BE2C (cell line): ENCODE measurements at places on chromosomes 12 and 14.

DNA sequence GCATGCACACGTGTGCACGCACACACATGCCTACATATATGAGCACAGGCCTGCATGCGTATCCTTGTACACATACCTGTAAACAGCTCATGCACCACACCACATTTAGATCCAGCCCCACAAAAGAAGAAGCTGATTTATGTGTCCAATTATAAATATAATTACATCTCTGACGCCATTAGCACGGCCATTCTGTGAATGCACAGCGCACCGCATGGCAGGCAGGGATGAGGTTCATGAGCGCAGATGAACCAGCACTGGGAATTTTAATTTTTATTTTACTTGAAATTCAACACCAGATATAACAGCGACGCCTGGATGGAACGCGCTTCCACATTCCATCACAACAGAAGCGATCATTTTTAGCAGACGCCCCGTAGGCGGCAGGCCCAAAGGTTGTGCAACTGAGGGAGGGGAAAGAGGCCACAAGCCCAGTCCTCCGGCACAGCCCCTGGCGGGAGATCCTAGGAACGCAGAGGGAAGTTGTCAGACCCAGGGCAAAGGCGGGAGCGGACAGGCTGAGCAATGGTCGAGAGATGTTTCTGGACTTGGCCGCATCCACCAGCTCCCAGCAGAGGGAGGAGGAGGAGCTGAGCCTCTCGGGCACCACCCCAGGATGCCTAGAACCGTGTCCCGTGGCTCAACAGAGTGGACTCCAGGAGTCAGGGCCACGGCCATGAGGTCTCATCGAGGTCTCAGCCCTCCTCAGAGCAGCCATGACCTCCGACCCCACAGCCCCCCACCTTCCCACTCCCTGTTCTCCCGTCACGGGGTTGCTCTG lies 37.9 kb upstream of the GALNT9 start:
- no peak for DNase-seq

- no peak for DNase-seq
These were observed 5.3 kb downstream of the DYRK4 start for GRCh38 chr12:4567073-4567881.

DNA sequence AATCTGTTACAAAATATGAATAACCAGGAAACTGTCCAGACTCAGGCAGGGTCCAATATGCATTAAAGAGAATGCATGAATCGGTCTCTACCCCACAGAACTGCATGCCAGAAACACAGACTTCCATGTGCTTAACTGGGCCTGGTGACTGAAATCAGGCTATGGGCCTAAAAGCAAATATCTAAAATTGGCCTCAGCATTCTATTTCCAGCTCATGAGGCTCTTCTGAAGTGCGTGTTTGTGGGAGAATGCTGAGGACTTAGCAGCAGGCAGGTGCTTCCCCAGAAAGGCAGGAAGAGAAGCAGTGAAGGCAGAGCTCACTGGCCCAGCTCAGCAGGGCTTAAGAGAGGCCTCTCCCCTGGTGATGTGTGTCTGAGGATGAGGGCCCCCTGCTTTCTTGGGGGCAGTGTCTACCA lies 48.5 kb downstream of the ADGRD1 start:
- no peak for DNase-seq

- DNase-seq = no peak
These were observed 177.9 kb downstream of the ETV6 start for GRCh38 chr12:11827091-11828061.

GRCh38 chr12:44816446-44817017 lies 59.6 kb downstream of the NELL2 start:
- no peak for DNase-seq

GRCh38 chr14:22915886-22916521 lies 2.9 kb downstream of the RBM23 start:
- DNase-seq = no peak

GRCh38 chr12:113086249-113087164 lies 30.0 kb downstream of the DTX1 start:
- no peak for DNase-seq

DNA sequence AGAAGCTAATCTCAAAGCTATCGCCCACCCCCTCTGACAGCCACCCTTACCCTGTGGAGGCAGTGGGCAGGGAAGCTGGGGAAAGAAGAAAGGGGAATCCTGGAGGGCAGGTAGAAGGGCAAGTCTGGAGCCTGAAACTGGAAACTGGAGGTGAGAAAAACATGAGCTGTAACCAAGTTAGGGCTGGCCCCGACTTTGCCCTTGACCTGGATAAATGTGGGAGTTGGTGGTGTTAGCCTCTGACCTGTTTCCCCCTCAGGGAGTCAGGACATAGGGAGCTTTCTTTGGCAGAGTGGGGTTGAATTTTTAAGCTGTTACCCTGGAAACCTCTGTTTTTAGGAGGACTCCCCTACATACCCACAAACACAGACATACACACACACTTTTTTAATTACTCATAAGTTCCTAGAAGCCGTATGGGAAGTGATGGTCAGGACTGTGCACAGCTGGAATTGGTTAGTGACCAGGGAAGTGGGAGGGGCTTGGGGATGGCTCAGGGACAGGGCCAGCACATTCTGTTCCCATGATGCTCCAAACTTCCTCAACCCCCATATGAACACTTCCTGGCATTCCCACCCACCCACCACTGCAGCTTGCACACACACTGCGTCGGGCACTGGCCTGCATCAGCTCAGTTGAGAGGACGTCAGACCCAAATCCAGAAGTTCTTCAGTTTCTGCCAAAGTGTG lies 5.0 kb upstream of the MMP19 start:
- DNase-seq = peak; percentile 78

GRCh38 chr14:28012629-28013415 lies 753.8 kb upstream of the FOXG1 start:
- no peak for DNase-seq

DNA sequence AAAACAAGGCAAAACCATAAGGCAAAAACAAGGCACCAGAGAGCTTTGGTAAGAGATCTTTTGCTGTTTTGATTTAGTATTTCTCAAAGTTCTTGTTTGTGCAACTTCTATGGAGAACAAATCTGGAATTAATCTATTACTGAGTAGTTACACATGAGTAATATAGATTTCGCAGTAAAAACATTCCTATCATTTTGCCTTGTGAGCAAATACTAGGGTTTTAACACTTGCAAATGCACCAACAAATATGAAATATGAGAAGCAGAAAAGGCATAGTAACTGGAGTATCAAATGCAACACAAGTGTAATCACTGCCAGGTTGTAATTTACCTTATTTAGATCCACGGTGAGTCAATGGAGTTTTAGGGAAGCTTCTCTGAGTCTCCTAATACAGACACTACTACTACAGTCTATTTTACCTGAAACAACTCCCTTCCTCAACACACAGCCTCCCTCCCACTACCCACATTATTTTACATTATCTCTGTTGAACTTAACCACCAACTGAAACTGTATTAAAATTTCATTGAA lies 324.1 kb downstream of the FLRT2 start:
- DNase-seq = no peak

DNA sequence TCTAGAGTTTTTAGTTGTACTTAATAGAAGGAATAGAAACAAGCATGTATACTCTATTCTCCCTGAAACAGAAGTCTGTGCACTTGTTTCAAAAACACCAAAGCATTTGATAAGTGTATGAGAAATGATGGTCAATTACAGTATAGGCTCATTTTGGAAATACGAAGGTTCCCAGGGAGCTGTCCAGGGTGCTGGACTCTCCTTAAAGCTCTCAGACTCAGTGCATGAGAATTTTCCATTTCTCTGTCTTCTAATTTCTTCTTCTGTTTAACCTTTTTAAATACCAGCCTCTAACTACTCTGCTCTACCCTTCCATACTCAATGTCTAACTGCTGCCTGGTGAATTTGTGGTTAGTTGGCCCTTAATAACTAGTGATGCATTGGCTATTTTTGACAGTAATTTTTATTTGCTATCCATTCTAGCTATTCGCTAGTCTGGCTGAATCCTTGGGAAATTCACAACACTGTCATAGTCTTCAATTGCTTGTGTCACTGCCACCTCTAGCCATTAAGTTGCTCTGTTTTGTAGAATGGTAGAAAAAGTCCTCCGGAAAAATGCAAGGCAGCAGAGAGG lies 229.2 kb downstream of the NRXN3 start:
- no peak for DNase-seq

GRCh38 chr14:69356903-69357543 lies 41.1 kb downstream of the ERH start:
- DNase-seq = no peak

GRCh38 chr14:71716041-71716772 lies 216.0 kb upstream of the RGS6 start:
- no peak for DNase-seq

GRCh38 chr12:38838056-38838850 lies 67.1 kb downstream of the CPNE8 start:
- DNase-seq = no peak

DNA sequence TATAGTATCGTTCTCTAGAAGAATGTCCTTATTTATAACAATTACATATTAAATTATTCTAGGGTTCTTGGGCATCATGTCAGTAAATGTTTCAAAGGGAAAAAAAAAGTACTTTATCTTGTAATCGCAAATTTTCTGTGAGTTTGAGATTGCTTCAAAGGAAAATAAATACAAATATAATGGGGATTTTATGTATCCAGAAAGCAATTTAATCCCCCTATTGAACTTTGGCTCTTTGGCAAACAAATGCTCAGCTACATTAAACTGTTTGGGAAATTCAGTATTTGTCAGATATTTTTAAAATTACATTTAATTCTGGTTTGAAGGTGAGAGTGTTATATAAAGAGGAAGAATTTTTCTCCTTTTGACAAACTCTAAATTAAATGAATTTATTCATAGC lies 8.0 kb downstream of the ACSS3 start:
- DNase-seq = no peak
